ENCODE measurements at places on chromosomes 1 and 21. TPM values are rescaled to one million over a fixed set of nuclear protein-coding genes. Genes with fewer than 3 reads are reported as not detected.
A peak's percentile ranks its signal among the peaks of the same experiment; 100 is the strongest.

The KRTAP19-3 gene
- total RNA-seq, result not detected

The GPR37L1 gene
- total RNA-seq, result 1.6 TPM

The SPAG17 gene
- not detected for total RNA-seq

The KLF18 gene
- not detected for total RNA-seq

DNA sequence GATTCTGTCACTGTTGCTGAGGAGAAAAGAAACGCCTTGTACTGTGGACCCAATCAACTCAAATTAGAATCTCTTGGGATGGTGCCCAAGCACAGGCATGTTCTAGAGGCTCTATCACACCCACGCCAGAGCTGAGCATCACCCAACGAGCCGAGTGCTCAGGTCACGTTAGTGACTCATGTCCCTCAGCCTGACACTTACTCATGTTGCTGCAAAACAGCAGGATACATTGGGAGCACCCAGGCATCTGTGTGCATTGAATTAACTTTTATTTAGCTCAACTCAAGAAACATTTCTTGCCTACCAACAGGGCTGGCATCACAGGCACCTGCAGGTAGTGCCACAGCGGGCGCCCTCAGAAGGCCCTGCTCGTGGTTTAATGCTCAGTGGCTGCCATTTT lies 149.8 kb downstream of the ETS2 start:
- DNase-seq, result peak; percentile 59

DNA sequence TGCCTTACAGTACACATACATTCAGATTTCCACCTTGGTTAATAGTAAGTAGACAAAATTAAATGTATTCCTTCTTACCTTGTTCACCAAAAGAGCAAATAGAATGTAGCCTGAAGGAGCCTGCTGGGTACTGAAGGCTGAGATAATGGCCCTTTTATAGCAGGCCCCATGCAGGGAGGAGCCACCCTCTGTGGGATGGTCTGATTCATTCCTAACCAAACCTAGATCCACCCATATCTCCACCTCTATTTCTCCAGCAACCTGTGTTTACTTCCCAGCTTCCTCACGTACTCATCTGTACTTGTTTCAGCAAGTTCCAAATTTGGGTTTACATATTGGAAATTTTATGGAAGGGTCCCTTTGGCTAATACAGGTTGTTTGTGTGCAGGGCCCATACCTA lies at the start of gene FLG:
Gene FLG, minus strand, starts transcription at position 129 of the 400 bp plus-strand sequence. CDS start 9,783 bp downstream, outside the sequence.
- DNase-seq, result no peak

DNA sequence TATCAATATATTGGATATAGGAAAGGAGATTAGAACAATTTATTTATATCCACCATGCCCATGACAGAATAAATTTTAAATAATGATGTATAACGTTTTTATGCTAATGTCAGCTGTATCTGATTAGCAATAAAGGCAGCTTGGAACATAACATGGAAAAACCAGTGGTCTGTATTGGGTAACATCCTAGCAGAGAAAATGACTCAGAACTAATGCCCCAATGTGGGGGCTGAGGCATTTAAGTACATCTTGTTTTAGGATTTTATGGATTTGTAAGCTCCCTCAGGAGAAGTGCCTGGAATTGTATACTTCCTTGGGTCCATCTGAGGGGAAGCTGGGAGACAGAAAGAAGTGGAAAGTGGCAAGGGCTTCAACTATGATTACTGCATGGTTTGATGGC lies 82.3 kb downstream of the HMCN1 start:
- DNase-seq, result no peak

- peak; percentile 49 for DNase-seq
These were observed 158.9 kb upstream of the JUN start for GRCh38 chr1:58942759-58943191.

GRCh38 chr1:58741678-58742553 lies 41.9 kb downstream of the JUN start:
- no peak for DNase-seq
